ENCODE measurements at places on chromosomes 1 and 21.

DNA sequence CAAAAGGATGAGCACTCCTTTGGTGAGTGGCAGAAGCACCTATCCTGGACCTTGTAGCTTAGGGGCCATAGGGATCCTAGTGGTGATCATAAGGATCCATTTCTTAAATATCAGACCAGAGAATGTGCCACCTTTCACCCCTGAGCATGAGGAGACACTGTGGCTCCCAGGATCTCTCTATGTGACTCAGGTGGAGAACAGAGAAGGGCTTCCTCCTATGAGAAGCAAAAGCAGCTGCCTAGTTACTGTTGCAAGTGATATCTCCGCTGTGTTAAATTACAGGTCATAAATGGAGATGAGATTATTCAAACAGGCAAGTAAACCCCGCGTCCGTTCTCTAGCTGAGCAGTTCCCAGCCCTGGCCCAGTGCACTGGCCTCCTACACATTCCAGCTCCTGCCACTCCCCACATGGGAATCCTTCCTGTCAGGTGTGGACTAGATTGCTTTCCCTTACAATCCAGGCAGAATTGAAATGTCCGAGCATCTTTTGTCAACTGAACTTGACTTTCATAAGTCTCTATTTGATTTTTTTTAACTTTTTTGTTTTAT lies 26.3 kb downstream of the CLEC20A start:
- DNase-seq: no peak

DNA sequence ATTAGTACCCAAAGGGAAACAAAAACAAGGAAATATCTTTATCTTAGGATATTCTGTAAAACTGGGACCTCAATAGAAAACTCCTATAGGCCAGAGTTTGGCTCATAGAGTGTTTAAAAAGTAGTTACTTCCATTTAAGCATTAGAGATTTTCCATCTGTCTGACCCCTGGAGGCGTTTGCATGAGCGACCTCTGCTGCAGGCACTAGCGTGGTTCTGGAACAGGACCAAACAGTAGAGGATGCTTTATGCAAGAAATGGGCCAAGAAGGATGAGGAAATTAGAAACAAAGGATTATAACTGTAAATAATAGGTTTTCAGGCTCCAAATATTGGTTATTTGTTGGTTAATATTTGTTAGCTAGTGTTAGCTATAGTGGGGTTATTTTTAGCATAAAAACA lies 5.7 kb downstream of the ZBTB40 start:
- DNase-seq: no peak

DNA sequence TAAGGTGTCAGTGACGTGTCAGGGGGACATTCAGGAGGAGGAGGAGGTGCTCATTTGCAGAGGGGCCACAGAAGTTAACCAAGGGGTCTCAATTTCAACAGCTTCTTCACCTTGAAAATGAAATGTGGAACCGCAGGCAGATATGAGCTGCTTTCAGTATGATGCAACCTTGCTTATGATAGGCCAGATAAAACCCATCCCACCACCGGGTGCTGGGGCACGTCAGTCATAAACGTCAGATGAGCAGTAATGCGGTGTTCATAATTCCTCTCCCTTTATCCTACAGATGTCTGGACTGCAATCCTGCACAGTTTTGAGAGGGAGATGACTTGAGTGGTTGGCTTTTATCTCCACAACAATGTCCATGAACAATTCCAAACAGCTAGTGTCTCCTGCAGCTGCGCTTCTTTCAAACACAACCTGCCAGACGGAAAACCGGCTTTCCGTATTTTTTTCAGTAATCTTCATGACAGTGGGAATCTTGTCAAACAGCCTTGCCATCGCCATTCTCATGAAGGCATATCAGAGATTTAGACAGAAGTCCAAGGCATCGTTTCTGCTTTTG lies 1.7 kb downstream of the PTGFR start:
- DNase-seq: no peak

- DNase-seq: no peak
Measured at GRCh38 chr1:35122311-35122710, 43.1 kb downstream of the ZMYM1 start.

GRCh38 chr1:198529414-198529813 lies 11.1 kb downstream of the ATP6V1G3 start:
- DNase-seq: no peak

DNA sequence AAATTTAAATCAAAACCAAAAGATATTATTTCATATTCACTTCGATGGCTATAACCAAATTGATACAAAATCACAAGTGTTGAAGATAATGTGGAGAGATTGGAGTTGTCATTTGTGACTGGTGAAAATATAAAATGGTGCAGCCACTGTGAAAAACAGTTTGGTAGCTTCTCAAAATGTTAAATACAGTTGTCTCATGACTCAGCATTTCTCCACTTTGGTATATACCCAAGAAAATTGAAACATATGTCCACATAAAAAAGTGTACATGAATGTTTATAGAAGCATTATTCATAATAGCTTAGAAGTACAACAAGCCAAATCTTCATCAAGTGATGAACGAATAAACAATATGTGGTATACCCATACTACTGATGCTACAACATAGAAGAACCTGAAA lies 318.5 kb downstream of the BRINP3 start:
- DNase-seq: no peak

- DNase-seq: no peak
Measured at GRCh38 chr1:6673816-6674398, 27.7 kb downstream of the DNAJC11 start.

DNA sequence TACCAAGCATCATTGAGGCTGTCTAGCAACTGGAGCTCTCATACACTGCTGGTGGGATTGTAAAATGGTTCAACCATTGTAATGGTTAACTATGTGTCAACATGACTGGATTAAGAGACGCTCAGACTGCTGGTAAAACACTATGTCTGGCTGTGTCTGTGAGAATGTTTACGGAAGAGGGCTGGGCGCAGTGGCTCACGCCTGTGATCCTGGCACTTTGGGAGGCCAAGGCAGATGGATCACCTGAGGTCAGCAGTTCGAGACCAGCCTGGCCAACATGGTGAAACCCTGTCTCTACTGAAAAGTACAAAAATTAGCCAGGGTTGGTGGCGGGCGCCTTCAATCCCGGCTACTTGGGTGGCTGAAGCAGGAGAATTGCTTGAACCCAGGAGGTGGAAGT lies 4.8 kb upstream of the FCRLA start:
- no peak for DNase-seq

DNA sequence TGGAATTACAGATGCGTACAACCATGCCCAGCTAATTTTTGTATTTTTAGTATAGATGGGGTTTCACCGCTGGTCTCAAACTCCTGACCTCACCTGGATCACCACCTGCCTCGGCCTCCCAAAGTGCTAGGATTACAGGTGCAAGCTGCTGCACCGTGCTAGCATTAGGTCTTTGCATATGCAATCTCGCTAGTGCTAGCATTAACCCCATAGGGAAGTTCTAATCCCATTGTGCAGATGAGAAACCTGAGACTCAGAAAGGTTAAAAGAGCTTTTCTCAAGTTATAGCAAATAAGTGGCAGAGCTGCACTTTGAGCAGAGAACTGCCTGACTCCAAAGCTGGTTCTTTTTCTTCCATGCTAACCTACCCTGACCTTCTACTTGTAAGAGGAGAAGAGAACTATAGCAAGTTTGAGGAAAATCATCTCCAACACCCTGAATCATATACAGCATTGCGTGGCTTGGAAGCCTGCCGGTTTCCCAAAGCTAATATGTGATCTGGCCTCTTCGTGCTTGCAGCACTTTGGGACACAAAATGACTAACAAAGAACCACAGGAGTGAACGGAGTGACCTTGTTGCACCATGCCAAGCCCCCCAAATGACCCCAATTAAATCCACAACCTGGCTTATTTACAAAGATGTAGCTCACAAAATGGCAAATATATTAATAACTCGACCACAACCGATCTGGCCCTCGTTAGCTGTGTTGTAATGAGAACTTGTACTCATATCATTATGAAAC lies 185.1 kb downstream of the TM2D1 start:
- DNase-seq: no peak

DNA sequence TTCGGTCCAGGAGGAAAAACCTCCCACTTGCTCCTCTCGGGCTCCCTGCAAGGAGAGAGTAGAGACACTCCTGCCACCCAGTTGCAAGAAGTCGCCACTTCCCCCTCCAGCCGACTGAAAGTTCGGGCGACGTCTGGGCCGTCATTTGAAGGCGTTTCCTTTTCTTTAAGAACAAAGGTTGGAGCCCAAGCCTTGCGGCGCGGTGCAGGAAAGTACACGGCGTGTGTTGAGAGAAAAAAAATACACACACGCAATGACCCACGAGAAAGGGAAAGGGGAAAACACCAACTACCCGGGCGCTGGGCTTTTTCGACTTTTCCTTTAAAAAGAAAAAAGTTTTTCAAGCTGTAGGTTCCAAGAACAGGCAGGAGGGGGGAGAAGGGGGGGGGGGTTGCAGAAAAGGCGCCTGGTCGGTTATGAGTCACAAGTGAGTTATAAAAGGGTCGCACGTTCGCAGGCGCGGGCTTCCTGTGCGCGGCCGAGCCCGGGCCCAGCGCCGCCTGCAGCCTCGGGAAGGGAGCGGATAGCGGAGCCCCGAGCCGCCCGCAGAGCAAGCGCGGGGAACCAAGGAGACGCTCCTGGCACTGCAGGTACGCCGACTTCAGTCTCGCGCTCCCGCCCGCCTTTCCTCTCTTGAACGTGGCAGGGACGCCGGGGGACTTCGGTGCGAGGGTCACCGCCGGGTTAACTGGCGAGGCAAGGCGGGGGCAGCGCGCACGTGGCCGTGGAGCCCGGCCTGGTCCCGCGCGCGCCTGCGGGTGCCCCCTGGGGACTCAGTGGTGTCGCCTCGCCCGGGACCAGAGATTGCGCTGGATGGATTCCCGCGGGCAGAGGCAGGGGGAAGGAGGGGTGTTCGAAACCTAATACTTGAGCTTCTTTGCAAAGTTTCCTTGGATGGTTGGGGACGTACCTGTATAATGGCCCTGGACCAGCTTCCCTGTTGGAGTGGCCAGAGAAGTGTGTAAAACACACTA lies 45.3 kb downstream of the MRPL39 start:
- peak; percentile 57 for DNase-seq

DNA sequence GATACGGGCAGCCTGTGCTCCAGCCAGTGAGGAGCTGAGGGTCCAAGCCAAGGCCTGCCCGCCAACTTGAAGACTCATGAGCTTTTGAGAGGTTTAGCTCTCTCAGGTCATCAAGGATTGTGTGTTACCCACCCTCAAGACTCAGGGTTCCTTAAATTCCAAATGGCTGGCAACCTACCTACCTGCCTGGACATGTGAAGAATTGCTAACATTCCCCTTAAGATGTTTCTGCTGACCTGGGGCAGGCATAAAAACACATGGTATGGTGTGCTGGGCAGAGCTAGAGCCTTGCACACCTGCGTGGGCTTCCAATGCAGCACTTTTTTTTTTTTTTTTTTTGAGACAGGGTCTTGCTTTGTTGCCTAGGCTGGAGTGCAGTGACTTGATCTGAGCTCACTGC lies 17.2 kb downstream of the PARP1 start:
- DNase-seq: no peak

- DNase-seq: no peak
Measured at GRCh38 chr1:162252214-162252613, 124.4 kb downstream of the SPATA46 start.

DNA sequence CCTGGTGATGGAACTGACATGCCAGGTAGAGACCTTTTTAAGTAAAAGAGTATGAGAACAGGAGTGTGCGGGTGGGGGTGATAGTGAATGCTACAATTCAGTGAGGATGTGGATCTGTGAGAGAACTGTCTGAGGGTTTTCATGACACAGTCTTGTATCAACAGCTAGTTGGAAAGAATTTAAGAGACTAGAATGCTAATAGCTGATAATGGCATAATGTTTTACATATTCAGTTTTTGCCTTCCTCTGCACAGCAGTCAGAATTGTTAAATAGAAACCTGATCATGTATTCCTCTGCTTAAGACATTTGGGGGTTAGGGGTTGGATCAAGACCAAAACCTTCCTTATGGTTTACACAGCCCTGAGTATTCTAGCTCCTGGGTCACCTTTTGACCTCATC lies 152.8 kb upstream of the ZRANB2 start:
- no peak for DNase-seq

GRCh38 chr1:214272964-214273533 lies 7.9 kb upstream of the SMYD2 start:
- no peak for DNase-seq

DNA sequence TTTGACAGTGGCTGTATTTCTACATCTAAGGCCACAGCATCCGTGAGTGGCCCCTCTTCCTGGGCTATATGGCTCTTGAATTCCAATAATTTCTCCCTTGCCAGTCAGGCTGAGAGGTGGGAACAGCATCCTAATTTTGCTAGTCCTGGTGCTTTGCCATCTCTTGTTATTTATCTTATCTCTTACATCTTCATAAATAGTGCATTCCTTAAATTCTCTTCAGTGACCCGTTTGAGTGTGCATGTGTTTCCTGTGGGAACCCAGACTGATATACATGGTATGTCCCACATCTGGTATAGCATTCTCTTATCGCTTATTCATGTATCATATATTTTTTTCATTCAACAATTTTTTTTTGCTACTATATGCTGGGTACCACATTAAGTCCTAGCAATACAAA lies 9.9 kb downstream of the S100A11 start:
- DNase-seq: no peak

- no peak for DNase-seq
Measured at GRCh38 chr1:160486453-160486852, 36.6 kb downstream of the SLAMF6 start.

DNA sequence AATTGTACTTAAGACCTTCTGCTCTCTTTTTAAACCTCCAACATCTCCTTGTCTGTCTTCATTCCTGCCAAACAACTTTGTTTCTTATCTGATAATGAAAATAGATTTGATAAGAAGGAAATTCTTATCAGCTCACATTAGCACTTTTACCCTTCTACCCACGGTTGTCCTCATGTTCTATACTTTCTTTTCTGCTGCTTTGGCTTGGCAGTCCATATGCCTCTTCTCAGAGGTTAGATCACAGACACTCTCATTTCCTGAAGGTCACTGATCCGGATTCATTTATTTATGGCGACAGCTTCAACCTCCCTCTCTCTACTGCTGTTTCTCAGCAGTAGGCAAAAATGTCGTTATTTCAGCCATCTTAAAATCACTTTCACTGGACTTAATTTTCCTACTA lies 2015.8 kb downstream of the NCAM2 start:
- no peak for DNase-seq

DNA sequence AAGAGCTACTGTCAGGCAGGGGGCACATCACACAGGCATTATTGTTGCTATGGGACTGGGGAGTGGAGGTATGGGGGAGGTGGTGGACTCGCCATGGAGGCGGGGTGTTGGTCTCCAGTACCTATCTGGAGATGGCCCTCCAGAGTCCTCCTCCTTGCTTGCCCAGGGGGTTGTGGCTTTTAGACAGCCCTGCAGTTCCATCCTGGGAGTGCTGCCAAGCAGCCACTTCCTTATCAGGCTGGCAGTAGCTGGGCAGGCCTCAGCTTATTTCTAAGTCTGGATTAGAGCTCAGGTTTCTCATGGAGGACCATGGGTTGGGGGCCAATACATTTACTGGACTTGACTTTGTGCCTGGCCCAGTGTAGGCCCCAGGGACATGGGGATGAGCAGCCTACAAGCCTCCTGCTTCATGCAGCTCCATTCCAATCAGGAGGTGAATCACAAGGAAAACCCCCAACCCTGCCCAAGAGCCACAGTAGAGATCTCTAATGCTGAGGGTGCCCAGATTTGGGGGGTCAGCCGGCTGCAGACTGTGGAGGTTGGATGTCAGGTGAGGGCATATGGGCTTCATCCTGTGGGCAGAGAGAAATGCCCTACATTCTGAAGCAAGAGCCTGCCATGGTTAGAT lies 210.7 kb upstream of the EDN2 start:
- DNase-seq: no peak

- no peak for DNase-seq
Measured at GRCh38 chr1:164577291-164577690, 18.3 kb downstream of the PBX1 start.

- no peak for DNase-seq
Measured at GRCh38 chr21:38949070-38949380, 143.3 kb downstream of the ETS2 start.

GRCh38 chr1:154619181-154619948 lies 11.4 kb upstream of the ADAR start:
- no peak for DNase-seq
